Calu3 (cell line): ENCODE measurements at places on chromosomes 16 and 17. TPM values are rescaled to one million over a fixed set of nuclear protein-coding genes. Genes with fewer than 3 reads are reported as not detected.

- DNase-seq = peak; percentile 13
- peaks cover 16% of the 10 kb centered on the region for H3K4me1 ChIP-seq
- H3K27me3 ChIP-seq = no peaks in the 10 kb centered on the region
- peak overlapping the region; percentile 36 for H3K27ac ChIP-seq
- peak overlapping the region; percentile 12 for H3K4me3 ChIP-seq
Observed at GRCh38 chr17:596763-597644, 117.6 kb downstream of the VPS53 start.

Gene TBC1D3E
- 0.37 TPM in 1 of 2 replicates, not detected in the other for total RNA-seq

Gene DCUN1D3
- total RNA-seq = 17.0 and 21.0 TPM in 2 replicates

GRCh38 chr17:7656958-7657609 lies 6.4 kb downstream of the ATP1B2 start:
- no peaks in the 10 kb centered on the region for H3K4me1 ChIP-seq
- H3K27ac ChIP-seq = no peak overlapping the region
- H3K4me3 ChIP-seq = no peak overlapping the region
- no peaks in the 10 kb centered on the region for H3K36me3 ChIP-seq
- no peak for DNase-seq

- H3K36me3 ChIP-seq = no peaks in the 10 kb centered on the region
- H3K27me3 ChIP-seq = peaks cover 13% of the 10 kb centered on the region
- no peak overlapping the region for H3K4me3 ChIP-seq
- H3K27ac ChIP-seq = peak overlapping the region; percentile 2
- DNase-seq = peak; percentile 52
Observed at GRCh38 chr17:49390548-49391324, 23.9 kb downstream of the PHB1 start.

Gene CRYBA1
- not detected in 2 replicates for total RNA-seq

DNA sequence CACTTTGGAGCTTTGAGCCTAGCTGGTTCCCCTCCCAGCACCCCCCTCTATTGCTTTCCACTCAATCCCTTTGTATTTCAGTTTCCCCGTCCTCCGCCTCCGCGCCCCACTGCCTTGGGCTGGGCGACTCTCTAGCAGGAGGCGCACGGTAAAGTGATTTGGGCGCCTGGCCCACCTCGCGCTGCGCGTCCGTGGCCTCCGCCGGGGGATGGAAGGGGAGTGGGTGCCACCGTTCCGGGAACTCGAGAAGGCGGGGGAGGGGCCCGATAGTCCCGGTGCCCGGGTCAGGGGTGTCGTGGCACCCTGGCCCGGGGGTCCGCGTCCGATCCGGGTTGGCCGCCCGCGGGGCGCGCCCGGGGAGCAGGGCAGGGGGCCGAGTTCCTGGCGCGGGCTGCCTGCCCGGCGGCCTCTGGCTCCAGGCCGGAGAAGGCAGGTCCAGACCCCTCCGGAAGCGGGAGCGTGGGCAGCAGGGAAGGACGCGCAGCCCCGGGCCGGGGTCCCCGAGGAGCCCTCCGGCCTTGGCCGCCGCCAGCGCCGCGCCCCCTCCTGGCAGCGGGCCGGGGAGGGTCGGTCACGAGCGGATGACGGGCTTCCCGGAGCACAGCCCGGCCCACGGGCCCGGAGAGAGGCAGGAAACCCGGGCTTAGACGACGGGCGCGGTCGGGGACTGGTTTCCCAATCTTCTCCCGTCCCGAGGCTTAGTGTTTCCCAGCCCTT lies 15.8 kb downstream of the MEOX1 start:
- H3K36me3 ChIP-seq = no peaks in the 10 kb centered on the region
- peak; percentile 24 for DNase-seq
- H3K4me1 ChIP-seq = no peaks in the 10 kb centered on the region

GRCh38 chr17:46789610-46790009 lies 28.9 kb downstream of the WNT3 start:
- peaks cover 85% of the 10 kb centered on the region for H3K27me3 ChIP-seq
- H3K4me1 ChIP-seq = no peaks in the 10 kb centered on the region
- no peak overlapping the region for H3K27ac ChIP-seq
- no peak overlapping the region for H3K4me3 ChIP-seq
- no peak for DNase-seq

- no peaks in the 10 kb centered on the region for H3K36me3 ChIP-seq
- no peaks in the 10 kb centered on the region for H3K27me3 ChIP-seq
- no peak for DNase-seq
- no peak overlapping the region for H3K27ac ChIP-seq
Observed at GRCh38 chr16:81740169-81740568, 38.9 kb upstream of the PLCG2 start.

DNA sequence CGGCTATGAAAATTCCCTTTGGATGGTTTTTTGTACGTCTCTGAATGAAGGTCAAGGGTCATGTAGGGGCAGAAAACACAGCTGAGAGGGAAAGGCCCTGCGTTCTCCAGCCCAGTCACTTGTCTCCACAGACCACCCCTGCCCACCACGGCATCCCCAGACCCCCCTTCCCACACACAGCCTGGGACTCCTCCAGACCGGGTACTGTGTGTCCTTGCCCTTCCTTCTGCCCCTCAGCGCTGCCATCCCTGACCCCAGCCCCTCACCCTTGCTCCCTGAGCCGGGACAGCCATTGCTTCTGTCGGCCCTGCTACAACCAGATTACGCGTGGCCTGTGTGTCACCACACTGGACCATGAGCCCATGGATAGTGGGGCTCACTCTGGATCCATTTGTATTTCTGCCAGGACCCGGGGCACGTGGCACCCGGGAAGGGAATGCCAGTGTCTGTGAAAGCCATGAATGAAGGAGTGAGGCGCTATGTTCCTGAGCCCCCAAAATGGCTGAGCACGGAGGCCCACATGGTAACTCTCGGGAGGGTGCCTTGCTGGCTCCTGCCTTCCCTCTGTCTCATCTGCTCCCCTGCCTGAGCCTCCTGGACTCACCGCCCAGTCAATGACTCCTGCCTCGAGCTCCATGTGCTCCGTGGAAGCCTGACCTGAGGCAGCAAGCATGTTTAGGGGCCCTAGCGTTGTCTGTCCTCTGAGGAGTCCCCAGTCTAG lies 139.1 kb upstream of the FOXF1 start:
- no peak overlapping the region for H3K27ac ChIP-seq
- H3K4me1 ChIP-seq = no peaks in the 10 kb centered on the region
- no peaks in the 10 kb centered on the region for H3K36me3 ChIP-seq
- H3K4me3 ChIP-seq = no peak overlapping the region

GRCh38 chr17:78748730-78749317 lies 33.2 kb downstream of the CYTH1 start:
- peaks cover 34% of the 10 kb centered on the region for H3K4me1 ChIP-seq
- no peak for DNase-seq
- H3K27me3 ChIP-seq = no peaks in the 10 kb centered on the region
- H3K27ac ChIP-seq = no peak overlapping the region
- H3K36me3 ChIP-seq = no peaks in the 10 kb centered on the region
- H3K4me3 ChIP-seq = no peak overlapping the region

DNA sequence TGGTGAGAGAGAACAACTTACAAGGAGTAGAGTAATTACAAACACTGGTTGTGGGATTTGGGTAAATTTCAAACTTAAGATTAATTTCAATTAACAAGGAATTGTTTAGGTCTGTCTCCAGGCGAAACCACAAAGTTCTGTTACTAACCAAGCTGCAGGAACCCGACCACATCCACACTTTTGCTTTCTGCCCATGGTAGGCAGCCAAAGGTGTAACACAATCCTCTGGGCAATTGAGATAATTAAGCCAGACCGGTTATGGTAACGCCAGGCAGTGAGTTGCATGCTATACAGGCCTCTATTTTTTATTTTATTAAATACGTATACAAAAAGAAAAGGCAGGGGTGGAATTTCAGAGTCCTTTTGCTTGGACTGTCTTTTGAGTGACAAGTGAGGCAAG lies 12.0 kb downstream of the KCNJ2 start:
- no peak overlapping the region for H3K4me3 ChIP-seq
- H3K27ac ChIP-seq = no peak overlapping the region
- DNase-seq = no peak
- H3K36me3 ChIP-seq = no peaks in the 10 kb centered on the region
- no peaks in the 10 kb centered on the region for H3K27me3 ChIP-seq

DNA sequence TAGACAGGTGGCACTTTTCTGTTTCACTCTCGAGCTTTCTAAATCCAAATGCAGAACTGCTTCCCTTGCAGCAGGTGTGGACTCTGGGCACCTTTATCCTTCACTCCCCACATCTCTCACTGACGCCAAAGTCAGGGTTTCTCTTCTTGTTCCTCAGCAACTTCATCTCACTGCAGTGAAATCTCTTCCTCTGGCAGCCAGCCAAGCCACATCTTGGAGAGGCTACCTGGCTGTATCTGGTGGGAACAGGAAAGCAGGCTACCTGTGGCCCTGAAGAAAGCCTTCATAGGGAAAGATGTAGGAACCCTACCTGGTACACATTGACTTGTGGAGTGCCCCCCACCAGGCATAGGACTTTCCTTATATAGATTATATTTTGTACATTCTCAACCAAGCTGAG lies 159.1 kb downstream of the UTP18 start:
- H3K4me3 ChIP-seq = no peak overlapping the region
- H3K36me3 ChIP-seq = no peaks in the 10 kb centered on the region
- peaks cover 96% of the 10 kb centered on the region for H3K27me3 ChIP-seq
- H3K4me1 ChIP-seq = no peaks in the 10 kb centered on the region
- peak; percentile 27 for DNase-seq
- H3K27ac ChIP-seq = no peak overlapping the region

GRCh38 chr16:3716831-3717234 lies 491 bp downstream of the TRAP1 start:
- H3K4me3 ChIP-seq = peak overlapping the region; percentile 95
- DNase-seq = peak; percentile 46

Gene TLCD1
- total RNA-seq = 44.9 and 49.3 TPM in 2 replicates

Gene ABCC3
- total RNA-seq = 88.0 and 125 TPM in 2 replicates

Gene OSBPL7
- 58.3 and 58.4 TPM in 2 replicates for total RNA-seq

Gene XYLT1
- 7.5 and 8.0 TPM in 2 replicates for total RNA-seq

Gene PRDM7
- not detected in 2 replicates for total RNA-seq

DNA sequence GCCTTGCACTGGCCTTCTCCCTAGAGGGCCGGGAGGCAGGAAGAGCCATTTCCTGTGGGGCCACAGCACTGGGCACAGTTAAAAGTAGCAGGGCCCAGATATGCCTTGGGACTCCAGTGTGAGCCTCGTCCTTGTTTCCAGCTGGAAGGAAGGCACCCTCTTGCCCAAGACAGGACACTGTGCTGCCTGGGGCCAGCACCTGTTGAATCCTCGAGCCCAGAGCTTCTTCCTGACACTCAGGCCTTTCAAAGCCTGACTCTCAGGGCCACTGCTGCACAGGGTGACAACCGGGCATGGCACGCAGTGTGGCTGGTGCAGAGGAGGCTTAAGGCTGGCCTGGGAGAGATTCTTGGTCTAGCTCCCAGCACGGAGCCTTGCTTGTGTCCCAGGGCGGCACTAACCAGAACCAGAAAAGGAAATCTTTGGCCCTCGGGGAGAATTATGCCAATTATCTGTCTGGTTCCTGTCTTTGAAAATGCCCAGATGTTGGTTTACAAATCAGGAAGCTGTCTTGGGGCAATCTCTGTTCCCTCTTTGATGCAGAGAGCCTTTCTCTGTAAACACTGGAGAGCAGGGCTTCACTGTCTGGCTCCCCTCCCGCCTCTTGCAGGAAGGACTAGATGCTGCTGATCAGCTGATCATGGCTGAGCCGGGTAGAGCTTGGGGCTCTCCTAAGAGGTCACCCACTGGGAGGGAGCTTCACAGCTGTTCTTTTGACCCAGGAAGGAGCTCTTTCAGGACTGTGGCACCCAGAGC lies 11.1 kb downstream of the LDHD start:
- peaks cover 24% of the 10 kb centered on the region for H3K4me1 ChIP-seq
- DNase-seq = no peak
- peaks cover 12% of the 10 kb centered on the region for H3K36me3 ChIP-seq
- no peak overlapping the region for H3K4me3 ChIP-seq
- H3K27me3 ChIP-seq = peaks cover 16% of the 10 kb centered on the region

Gene CCL1
- total RNA-seq = not detected in 2 replicates

DNA sequence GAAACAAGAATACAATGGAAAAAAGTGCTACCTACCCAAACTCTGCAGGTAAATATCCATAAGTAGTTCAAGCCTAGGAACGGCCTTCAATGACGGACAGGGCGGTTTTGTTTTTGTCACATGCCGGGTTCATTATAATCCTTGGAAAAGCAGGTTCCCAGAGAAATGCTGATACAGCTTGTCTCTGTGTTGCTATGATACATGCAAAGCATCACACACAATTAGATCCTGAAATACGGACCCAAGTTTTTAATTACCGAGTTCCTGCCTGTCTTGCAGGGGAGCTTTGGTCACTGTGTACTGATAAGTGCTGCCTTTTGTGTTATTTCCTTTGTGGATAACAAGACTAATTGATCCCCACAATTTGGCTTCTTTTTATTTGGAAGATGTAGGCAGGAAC lies 217.4 kb downstream of the HAPSTR1 start:
- no peak overlapping the region for H3K4me3 ChIP-seq
- DNase-seq = no peak
- H3K4me1 ChIP-seq = peaks cover 17% of the 10 kb centered on the region
- peaks cover 37% of the 10 kb centered on the region for H3K27me3 ChIP-seq
- H3K36me3 ChIP-seq = no peaks in the 10 kb centered on the region

DNA sequence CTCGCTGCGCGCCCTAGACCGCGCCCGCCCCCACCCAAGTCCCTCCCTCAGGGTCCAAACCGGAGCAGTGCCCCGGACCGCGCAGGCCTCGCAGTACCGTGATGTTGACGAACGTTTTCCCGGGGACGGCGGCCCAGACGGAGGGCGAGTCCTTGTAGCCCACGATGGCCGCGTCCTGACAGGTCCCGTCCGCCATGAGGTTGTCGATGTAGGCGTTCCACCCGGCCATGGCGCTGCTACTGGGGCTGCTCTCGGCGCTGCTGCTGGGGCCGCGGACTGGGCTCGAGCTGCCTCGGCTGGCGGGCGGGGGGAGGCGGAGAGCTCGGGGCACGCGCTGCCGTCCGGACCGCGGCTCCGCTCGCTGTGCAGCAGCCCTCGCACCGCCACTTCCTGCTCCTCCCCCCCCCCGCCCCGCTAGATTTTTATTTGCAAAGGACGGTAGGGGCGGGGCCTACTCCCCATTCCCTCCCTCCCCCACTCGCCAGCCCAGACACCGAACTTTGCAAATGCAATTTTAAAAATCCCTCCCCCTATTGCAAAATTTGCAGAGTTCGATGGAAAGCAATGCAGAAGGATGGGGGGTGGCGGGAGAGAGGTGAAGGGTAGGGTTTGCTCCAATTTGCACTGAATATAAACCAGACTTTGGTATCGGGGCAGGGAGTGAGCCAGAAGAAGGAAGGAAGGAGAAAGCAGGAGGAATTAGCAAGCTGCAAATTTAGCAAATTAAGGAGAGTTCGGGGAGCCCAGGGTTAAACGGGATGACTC lies at the start of gene PFN1:
TSS of gene PFN1 (minus strand) at position 365 of the 765 bp plus-strand sequence. CDS start at position 229, 136 bp downstream.
- H3K4me1 ChIP-seq = peaks cover 28% of the 10 kb centered on the region
- peak within 1 kb of the TSS; percentile 98 for H3K27ac ChIP-seq
- peak within 1 kb of the TSS; percentile 89 for H3K4me3 ChIP-seq
- peak; percentile 83 for DNase-seq
- H3K36me3 ChIP-seq = peaks cover 59% of the 10 kb centered on the region
- no peaks in the 10 kb centered on the region for H3K27me3 ChIP-seq
